ENCODE measurements at places on chromosomes 4 and X.
A peak's percentile ranks its signal among the peaks of the same experiment; 100 is the strongest.

DNA sequence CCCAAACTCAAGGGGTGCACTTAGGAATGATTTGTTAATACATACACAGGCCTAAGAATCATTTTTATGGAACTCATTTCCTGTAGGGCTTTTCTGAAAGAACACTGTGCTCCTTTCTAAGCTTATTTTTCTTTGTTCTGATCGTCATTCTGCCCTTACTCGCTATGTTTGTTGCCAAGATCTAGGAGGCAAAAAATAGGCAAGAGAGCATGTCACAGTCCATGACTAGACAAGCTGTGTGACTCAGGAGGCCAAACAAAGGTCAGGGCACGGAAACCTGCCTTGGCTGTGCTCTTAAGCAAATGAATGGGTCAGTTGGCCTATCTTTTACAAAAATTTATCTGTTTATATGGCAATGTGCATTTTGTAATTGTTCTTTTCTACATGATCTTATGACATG is 42.5 kb upstream of the C1GALT1C1 start:
- no peak for DNase-seq

GRCh38 chr4:6184169-6184568 is 16.2 kb downstream of the JAKMIP1 start:
- DNase-seq, result no peak

DNA sequence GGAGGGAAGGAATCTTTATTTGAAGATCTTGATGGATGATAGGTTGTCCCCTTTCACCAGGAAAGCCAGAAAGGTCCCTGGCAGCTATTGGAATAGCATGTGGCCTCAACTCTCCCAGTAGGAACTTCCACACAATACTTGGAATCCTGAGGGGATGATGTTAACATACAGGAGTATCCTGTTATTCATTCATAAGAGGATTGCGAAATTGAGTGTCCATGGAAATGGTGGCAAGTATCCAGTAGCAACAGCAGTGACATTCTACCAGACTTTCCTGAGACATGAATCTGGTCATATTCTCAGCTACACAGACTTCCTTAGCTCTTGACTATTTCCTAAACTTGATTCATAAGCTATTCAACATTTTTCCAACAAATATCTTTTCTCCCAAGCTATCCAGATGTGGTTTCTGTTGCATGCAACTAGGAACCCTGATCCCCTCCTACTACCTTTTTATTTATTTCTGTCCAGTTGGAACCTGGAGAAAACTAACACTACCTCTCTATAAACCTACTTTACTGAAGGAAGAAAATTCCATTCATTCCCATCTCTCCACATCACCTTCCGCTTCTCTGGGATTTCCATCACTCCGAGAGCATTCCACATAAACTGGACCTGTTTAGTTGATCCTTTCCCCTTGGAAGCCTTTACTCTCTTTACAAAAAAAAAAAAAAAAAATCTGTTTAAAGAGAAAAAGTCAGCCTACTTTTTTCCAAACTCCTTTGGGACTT is 101.8 kb downstream of the ANXA5 start:
- DNase-seq, result no peak

GRCh38 chr4:139441029-139441428 is 12.9 kb upstream of the RAB33B start:
- no peak for DNase-seq

- DNase-seq, result no peak
Measured at GRCh38 chrX:38970074-38970473, 168.8 kb downstream of the MID1IP1 start.

- no peak for DNase-seq
Measured at GRCh38 chrX:77444075-77444474, 3.1 kb upstream of the FGF16 start.

DNA sequence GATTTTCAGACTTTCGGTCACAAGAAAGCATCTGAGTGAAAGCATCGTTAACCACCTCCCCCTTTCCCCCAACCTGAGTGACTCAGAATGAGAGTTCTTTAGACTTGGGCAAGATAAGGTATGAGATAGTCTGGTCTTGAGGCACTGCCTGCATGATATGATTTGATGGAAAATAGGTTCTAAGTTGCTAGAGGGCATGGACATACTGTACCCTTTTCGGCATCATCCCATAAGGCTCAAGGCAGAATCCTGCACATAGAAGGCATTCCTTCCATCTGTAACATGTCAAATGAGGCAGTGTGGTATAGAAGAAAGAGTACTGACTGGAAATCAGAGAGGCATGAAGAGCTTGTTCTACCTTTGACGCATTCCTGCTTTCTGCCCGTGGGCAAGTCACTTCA is 16.8 kb upstream of the AMOT start:
- DNase-seq, result no peak

DNA sequence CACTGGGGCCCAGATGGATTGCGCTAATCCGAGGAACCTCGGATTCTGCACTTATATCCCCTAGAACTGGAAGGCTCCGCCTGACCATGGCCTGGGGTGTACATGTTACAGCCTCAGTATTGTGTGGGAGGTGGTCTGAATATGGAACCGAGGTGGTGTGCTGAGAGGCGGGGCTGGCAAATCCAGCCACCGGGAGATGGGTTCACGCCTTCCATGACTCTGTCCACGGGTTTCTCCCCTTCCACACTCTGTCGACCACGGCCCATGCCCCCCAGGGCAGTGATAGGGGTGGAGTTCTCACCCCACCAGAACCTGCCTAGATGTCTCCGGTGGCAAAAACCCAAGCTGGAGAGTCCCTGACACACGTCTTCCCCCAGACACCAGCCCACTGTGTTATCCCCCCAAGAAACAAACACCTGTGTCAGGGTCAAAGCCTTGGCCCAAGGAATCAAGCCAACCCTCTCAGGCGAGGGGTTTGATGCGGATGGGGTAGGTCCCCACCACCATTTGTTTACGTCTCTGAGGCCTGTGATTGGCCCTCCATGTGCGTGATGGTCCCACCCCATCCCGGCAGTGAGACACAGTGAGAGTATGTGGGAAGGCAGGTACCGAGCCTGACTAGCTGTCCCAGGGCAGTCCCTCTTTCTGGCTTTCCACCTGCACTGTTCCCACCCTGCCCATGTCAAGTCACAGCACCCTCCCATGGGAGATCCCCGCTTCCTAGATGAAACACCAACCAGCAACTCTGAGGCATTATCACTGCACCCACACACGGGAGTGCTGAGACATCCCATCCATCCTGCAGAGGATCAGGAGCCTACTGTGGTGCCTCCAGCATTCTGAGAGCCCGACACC is 6.6 kb upstream of the LOC101059915 start:
- no peak for DNase-seq

GRCh38 chrX:135009838-135010237 is 12.5 kb downstream of the RTL8B start:
- no peak for DNase-seq

DNA sequence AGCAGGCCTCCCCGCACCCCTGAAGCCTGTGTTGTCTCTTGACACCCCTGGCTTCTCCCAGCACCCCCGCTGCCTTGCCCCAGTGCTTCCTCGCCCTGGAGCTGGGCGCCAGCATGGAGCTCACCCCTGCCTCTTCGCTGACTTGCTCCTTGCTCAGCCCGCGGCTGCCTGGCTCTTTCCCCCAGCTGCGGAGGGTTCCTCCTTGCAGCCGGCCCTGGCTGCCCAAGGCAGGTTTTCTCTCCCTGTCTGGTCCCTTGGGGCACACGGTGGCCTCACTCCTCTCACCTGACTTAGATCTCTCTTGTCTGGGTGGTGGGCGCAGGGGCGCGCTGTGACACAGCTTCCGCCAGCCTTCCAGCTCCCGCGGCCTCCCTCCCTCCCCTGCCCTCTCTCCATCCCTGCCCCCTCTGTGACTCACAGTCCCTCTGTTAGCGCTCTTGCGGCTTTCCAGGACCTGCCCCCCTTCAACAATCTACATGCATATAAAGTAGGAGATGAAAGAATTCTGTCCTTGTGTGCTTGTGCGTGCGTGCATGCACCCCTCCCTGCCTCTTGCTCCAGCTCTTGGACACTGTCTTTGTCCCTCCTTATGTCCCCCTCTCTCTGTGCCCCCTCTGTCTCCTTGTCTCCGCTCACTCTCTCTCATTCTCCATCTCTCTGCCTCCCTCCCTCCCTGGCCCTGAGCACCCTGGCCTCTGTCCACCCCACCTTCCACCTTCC is 2.2 kb downstream of the PLXNB3 start:
- peak; percentile 30 for DNase-seq

DNA sequence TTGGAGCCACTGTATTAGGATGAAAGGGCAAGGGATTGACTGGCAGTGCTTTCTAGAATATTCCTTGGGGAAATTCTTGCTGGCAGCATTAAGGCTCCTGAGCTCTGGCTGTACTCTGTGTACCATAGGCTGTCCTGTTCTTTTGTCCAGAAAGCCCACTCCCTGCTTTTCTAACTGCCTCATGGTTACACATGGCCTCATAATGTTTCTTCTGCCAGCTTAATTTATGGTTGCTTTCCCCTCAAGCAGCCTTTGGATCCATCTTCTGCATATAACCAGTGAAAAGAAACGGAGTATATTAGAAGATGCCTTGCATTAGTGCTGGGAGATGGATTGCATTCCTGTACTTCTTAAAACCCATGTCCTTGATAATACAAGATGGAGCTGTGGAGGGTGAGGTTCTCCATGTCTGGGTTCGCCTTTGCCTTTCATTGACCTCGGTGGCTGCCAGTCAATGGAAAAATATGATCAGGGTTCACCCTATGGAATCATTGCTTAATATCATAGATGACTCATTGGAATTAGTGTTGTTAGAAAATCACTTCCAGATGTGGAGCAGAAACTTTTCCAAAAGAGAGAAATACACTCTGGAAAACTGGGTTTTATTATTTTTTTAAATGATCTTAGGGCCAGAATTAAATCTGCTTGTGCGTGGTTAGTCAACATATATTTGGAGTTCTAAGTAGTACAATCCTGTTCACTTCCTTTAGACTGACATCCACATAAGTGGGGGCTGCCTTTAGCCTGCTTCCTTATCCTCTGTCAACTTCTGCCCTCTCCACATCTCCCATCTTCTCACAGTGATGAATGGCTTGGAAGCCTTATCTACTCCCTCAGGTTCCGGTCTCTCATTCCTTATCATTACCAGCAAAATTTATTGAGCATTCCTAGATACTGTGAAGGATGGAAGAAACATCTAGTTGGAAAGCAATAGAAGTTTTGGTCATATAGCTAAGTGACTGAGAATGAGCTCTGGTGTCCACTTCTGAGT is 24.9 kb downstream of the DOCK11 start:
- DNase-seq, result no peak

GRCh38 chr4:86600007-86600653 is 6.0 kb downstream of the PTPN13 start:
- DNase-seq, result no peak

GRCh38 chr4:7788193-7788592 is 151.5 kb downstream of the AFAP1 start:
- DNase-seq, result no peak

GRCh38 chr4:15434091-15434490 is 6.3 kb downstream of the C1QTNF7 start:
- no peak for DNase-seq

Data from GM12891 (cell line).